ENCODE measurements at places on chromosomes 7 and 10. TPM values are rescaled to one million over a fixed set of nuclear protein-coding genes. Genes with fewer than 3 reads are reported as not detected.

Gene DAGLB
- 7.8 TPM for total RNA-seq

GRCh38 chr10:37860494-37861190 lies 3.2 kb upstream of the ZNF248 start:
- DNase-seq = no peak

DNA sequence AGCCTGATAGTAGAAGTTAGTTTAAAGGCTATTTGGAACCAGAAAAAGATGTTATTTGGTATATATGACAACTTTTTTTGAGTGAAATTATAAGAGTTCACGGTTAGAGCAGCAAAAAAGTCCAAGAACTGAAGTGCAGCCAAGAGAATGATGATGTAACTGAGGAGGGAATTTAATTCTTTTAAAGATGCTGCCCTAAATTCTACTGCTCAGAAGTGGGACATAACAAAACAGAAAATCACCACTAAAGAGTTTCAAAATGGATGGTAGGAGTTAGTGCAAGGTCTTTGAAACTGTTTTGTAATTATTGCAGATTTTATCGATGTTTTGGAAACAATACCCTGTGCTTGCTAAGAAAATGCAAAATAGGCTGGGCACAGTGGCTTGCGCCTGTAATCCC lies 6.5 kb downstream of the SAMD8 start:
- DNase-seq = no peak

DNA sequence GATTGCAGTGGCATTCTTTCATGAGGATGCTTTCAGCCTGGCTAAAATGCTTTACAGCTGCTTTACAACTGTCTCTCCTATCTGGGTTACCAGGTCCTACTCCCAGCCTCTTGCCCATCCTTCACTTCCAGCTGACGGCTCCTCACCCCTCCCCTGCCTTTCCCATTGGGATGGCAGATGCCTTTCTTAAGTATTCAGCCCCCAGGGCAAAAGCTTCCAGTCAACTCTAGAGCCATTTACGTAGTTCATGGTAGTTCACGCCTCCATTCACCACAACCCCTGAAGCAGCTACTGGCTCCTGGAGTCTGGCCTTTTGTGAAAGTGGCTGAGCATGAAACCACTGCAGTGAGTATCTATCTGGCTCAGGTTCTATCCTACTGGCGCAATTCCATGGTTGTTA lies 17.2 kb upstream of the BMPER start:
- DNase-seq = no peak

GRCh38 chr7:88281749-88282148 lies 24.9 kb downstream of the STEAP4 start:
- no peak for DNase-seq

- no peak for DNase-seq
Measured at GRCh38 chr10:97185326-97186058, at the start of gene SLIT1. TSS of gene SLIT1 (minus strand) at chr10:97185959. CDS start at chr10:97185674, 285 bp downstream.

DNA sequence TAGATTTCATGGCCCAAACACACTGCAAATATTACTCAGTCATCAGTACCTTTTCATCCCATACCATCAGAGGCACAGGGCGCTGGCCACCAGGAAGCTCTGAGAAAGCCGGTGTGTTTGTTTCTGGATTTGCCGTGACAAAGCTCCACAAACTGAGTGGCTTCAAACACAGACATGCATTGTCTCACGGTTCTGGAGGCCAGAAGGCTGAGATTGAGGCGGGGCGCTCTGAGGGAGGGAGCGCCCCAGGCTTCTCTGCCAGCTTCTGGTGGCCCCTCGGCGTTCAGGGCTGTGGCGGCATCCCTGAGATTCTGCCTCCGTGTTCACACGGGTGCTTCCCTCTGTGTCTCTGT lies 3.7 kb upstream of the TTYH3 start:
- no peak for DNase-seq

GRCh38 chr7:29970158-29970557 lies 19.4 kb downstream of the SCRN1 start:
- no peak for DNase-seq

Gene FAM25G
- not detected for total RNA-seq

DNA sequence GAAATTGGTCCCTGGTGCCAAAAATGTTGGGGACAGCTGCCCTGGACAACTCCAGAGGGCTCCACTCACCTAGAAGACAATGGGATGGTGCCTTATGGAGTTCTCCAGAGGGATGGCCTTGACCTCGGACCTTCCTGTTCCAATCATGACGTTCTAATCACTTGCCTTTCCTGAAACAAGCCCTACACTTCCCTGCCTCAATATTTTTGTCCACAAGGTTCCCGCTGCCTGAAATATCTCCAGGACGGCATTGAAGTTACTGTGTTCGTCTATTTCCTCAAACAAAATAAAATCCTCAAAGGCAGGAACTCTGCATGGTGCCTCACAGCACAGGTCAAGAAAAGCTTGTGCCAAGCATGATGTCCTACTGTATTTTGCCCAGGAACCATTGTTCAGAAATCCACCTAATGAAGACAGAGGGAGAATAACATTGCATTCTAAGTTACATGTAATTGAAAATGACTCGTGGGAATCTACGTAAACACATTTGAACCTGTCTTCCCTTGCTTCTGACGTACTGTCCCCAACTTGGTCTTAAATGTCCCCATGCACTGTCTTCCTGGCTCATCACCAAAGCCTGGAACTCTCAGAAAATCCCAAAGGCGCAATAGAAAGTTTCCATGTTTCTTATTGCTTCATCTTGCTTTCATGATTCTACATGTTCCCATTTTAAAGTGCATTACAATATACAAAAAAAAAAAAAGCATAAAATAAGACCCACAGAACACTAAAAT lies 342.3 kb upstream of the NRP1 start:
- no peak for DNase-seq

- DNase-seq = no peak
Measured at GRCh38 chr7:66348959-66349358, 143.8 kb downstream of the TPST1 start.

- DNase-seq = no peak
Measured at GRCh38 chr7:81111358-81111757, 192.5 kb upstream of the SEMA3C start.

DNA sequence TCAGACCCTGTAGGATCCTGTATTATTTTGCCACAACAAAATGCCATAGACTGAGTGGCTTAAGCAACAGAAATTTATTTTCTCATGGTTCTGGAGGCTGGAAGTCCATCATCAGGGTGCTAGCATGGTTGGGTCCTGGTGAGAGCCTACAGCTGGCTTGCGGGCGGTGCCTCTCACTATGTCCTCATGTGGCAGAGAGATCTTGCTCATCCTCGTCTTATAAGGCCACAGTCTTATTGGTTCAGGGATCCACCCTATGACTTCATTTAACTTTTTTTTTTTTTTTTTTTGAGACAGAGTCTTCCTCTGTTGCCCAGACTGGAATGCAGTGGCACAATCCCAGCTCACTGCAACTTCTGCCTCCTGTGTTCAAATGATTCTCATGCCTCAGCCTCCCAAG lies 90.9 kb downstream of the LSM5 start:
- DNase-seq = no peak

DNA sequence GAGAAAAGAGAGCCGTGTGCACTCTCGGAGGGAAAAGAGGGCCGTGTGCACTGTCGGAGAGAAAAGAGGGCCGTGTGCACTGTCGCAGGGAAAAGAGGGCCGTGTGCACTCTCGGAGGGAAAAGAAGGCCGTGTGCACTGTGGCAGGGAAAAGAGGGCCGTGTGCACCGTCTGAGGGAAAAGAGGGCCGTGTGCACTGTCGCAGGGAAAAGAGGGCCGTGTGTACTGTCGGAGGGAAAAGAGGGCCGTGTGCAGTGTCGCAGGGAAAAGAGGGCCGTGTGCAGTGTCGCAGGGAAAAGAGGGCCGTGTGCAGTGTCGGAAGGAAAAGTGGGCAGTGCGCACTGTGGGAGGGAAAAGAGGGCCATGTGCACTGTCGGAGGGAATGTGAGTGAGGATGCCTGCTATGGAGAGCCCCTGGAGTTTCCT lies 188.7 kb downstream of the DNAJB6 start:
- no peak for DNase-seq

GRCh38 chr10:683448-684071 lies 5.9 kb downstream of the DIP2C start:
- DNase-seq = no peak

GRCh38 chr10:7258948-7259523 lies 151.8 kb downstream of the SFMBT2 start:
- DNase-seq = no peak

DNA sequence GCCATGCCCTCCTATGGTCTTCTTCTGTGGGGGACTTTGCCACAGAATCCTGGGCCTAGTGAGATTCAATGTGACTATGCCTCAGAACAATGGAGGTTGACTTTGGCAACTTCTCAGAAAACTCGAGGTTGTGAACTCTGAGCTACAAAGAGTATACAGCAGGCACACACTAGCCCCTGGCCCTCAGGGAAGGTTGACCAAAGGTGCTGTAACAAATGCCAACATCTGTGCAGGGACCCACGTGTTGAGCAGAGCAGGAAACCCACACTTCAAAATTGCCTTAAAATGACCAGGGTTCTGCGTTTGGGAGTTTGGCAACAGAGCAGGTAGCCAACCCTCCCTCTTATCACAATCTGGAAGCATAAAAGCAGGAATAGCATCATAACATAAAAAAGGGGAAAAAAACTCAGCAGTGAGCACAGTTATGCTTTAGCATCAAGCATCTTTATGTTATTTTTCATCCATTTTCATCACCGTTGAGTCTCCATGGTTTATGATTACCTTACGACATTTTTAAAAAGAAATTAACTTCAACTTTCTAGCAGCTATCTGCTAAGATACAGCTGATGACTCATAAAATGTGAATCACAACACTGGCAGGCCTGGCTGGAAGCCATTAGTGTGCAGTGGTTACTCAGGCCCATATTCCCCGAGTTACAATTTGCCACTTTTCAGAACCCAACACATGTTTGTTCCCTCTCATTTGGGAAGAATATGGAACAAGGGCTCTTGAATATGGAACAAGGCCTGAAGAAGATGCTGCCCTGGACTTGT lies 11.1 kb downstream of the PRLHR start:
- DNase-seq = peak; percentile 41

Gene HSPA12A
- 8.2 TPM for total RNA-seq

Gene SFRP5
- total RNA-seq = 69.2 TPM

DNA sequence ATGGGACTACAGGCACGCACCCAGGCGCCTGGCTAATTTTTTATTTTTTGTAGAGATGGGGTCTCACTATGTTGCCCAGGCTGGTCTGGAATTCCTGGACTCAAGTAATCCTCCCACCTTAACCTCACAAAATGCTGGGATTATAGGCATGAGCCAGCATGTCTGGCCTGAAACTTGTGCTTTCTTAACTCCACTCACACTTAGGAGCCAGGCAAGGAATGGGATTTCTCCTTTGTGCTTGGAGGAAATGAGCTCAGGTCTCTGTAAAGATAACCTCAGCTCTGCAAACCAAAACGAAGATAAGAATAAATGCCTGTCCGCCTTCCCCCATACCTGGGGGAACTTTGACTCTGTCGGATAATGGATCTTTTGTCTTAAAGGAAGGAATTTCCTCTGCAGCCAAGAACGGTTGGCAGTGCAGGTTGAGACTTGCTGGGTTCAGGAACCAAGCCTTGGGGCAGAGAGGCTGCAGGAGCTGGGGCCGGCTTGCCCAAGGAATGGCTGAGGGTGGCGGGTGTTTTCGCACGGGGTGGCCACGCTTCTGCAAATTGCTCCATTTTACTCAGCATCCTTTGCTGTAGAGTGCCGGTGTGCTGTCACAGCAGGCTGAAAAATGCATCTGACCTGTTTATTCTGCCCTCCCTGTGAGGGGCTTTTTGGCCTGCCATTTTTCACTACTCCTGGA lies 174.2 kb downstream of the KIAA1217 start:
- no peak for DNase-seq

Gene SOSTDC1
- 0.25 TPM for total RNA-seq

Gene TFEC
- total RNA-seq = 4.1 TPM

DNA sequence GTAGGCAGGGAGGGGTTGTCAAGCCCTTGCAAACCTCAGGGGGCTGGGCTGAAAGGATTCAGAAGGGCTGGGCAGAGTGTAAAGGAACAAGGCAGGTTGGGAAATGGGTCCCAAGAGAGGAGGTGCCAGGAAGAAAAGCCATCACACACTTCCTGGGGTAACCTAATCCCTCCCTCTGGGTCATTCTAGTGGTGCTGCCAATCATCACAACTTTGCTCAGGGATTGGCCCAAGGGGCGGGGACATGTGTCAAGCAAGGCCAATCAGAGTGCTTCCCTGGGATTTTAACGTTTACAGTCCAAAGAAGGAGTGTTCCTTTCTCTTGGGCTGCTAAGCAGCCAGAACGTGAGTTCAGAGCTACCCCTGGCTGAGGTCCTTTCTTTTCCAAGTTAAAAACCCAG lies 57.1 kb upstream of the NPTX2 start:
- DNase-seq = no peak

DNA sequence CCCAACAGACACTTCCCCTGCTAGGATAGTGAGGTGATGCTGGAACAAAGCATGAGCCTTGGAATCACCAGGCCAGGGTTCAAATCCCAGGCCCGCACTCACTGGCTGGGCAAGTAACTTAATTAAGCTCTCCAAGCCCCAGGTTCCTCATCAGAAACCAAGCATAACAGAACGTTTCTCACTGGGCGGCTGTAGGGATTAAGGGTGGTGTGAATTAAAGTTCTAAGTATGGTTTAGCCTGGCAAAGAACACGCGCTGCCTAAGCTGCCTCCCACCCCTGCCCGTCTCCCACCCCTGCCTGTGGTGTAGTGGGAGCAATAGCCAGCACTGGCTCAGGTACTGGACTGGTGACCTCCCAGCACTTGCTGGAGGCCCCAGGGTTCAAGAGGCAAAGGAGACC lies 5.6 kb downstream of the SLC4A2 start:
- no peak for DNase-seq

DNA sequence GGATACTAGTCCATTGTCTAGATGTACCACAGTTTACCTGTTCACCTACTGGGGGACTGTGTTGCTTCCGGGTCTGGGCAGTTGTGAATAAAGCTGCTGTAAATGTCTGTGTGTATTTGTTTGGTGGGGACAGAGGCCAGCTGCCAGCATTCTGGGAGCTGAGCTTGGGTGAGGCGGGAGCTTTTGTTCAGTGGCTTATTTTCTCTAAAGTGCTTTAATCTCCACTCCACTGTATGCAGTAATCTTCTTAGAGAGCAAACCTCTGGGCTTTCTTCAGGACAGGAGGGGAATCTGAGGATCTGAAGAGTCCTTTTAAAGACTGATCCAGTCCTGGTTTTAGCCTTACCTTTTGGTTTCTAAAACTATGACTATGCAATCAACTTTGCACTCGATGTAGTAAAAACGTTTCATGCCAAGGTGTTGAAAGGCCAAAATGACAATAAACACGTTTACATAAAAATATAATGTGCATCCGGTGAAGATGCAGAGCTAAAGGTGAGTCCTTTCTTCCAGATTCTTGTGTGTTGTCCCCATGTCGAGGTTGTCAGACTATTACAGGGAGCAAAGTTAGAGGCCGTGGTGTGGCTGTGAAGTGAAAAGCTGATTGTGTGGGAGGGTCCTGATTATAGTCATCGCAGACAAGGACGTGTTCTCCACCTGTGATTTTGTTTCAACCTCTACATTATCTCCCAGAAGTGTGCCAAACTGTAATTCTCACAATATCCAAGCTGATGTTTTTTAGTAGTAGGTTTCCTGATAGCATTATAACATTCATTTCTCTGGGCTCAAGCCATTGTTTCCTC lies 279.8 kb downstream of the CAMK1D start:
- DNase-seq = no peak

GRCh38 chr7:157228864-157229422 lies 90.2 kb downstream of the UBE3C start:
- no peak for DNase-seq
